BJ (cell line): ENCODE measurements at places on chromosomes 12 and 14.

GRCh38 chr12:52369211-52369610 lies 1.9 kb upstream of the KRT85 start:
- DNase-seq: no peak

- DNase-seq: no peak
These were observed 161.9 kb downstream of the CRADD start for GRCh38 chr12:93839064-93839463.

DNA sequence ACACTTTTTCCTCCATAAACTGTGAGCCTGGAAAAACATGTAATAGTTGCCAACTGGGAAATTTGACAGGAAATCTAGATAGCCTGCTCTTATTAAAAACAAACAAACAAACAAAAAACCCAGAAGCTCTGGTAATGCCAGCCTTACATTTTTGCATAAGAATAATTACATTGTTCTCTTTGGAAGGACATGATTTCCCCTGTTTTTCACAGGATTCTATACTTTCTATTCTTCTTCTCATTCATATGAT lies 137.9 kb downstream of the AEBP2 start:
- DNase-seq: no peak

DNA sequence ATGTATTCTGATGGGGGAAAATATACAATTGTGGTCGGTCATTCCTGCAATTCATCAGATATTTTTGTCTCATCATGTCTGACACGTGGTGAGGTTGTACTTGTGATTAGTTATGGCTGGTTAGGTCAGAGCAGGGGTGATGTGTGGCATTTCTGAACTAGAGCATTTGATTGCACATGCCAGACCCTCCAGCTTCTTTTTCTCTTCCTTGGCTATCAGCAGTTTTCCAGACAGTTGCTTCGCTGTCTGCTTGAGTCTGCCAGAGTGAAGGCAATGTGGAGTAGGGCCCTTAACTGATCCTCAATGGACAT lies 25.9 kb downstream of the TMEM117 start:
- no peak for DNase-seq

DNA sequence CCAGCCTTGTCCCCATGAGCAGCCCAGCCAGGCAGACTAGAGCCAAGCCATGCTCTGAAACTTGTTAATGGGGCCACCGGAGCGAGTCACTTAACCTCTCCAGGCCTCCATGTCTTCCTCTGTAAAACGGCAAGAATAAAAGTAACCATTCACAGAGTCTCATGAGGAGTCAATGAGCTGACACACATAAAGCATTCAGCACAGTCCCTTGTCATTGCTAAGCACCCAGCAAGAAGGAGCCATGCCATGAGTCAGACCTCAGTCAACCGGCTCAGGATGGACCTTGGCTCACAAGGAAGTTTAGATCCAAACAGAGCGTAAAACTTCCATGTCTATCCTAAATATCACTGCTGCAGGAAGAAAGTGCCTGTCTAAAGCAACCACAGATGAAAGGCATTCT lies 10.6 kb downstream of the FICD start:
- no peak for DNase-seq

GRCh38 chr12:81819991-81820633 lies 61.0 kb upstream of the PPFIA2 start:
- no peak for DNase-seq
